ENCODE measurements at places on chromosomes 6 and 20.

- no peak for DNase-seq
These were observed 79.8 kb downstream of the TRMT6 start for GRCh38 chr20:5870568-5870981.

DNA sequence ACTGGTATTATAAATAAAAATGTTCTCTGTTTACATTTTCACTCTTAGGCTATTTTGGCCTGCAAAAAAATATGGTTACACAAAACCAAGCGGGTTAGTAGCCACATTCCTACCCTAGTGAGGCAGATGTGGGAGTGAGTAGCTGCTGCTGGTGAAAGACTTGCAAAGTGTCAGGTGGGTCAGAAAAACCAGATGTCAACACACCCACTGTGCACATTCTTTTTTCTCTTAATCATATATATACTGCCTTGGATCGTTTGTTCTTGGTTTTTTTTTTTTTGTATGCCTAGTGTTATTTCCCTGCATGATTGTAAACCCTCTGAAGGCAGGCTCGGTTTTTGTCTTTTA, 68.0 kb upstream of the TFB1M start:
- DNase-seq, result no peak

DNA sequence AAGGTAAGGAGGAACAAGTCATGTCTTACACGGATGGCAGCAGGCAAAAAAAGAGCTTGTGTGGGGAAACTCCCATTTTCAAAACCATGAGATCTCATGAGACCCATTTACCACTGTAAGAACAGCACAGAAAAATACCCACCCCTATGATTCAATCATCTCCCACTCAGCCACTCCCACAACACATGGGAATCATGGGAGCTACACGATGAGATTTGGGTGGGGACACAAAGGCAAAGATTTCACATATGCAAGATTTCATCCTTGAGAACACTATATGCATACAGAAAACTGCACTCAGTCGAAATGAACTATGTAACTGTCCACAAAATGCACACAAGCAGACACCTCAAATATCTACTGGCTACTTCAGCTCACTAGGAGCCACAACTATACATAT, 480.6 kb upstream of the BTBD3 start:
- no peak for DNase-seq

DNA sequence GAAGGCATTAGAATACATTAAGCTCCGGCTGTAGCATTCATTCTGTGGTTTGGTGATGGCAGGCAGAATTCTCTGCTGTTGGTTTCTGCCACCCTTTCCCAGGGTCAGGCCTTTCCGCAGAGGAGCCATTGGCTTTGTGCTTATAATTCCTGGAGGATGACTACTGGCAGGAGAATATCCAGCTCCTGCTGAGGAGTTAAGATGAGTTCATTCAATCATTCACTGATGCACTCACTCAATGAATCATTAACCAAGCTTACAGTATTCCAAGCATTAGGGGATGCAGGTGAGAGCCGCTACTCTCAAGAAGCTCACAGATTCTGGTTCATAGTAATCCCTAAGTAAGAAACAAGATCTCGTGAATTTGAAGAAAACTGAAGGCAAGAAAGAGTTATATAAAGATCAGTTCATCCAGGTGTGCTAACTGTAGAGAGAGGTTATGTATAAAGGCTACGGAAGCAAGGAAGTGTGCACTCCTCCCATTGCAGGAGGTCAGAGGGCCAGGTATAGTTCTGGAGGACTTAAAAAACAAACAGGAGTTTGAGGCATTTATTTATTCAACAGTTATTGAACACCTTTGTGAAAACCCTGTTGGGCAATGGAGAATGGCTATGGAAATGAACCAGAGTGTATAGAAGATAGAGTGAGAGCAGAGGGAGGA, 75.5 kb downstream of the HMGN3 start:
- DNase-seq, result no peak

- no peak for DNase-seq
These were observed 73.7 kb upstream of the EXOC2 start for GRCh38 chr6:766625-767024.

GRCh38 chr6:41429506-41430504, 94.4 kb downstream of the NCR2 start:
- no peak for DNase-seq

Data from activated T-cell treated with anti-CD3 and anti-CD28 coated beads for 48 hours (primary cell).